ENCODE measurements at places on chromosomes 1 and 21.

DNA sequence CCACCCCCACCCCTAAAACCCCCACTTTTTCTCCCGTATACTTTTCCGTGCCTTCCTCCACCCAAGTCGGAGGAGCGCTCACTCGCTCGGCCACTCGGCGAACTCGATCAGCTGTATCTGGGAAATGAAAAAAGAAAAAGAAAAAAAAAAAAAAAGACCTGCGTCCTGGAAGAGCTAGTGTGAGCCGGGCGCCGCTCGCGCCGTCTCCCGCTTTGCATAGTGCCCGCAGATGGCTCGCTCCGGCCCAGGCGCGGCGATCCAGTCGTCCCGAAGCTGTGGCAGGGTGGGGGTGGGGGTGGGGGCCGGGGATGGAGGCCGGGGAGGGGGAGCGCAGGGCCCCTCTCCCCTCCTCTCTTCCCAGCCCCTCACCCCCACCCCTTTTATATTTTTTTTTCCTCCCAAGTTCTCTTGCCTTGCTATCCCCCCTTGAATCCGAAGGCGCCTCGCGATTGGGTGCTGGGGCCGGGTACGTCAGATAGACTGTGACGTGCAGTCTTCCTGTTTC, 299 bp upstream of the PROX1 start:
- peak; percentile 88 for DNase-seq

GRCh38 chr1:50358962-50359361, 64.3 kb downstream of the DMRTA2 start:
- no peak for DNase-seq

GRCh38 chr1:35590476-35591040, 17.4 kb downstream of the TFAP2E start:
- no peak for DNase-seq

- no peak for DNase-seq
Measured at GRCh38 chr1:206636671-206637070, 1.3 kb downstream of the DYRK3 start.

DNA sequence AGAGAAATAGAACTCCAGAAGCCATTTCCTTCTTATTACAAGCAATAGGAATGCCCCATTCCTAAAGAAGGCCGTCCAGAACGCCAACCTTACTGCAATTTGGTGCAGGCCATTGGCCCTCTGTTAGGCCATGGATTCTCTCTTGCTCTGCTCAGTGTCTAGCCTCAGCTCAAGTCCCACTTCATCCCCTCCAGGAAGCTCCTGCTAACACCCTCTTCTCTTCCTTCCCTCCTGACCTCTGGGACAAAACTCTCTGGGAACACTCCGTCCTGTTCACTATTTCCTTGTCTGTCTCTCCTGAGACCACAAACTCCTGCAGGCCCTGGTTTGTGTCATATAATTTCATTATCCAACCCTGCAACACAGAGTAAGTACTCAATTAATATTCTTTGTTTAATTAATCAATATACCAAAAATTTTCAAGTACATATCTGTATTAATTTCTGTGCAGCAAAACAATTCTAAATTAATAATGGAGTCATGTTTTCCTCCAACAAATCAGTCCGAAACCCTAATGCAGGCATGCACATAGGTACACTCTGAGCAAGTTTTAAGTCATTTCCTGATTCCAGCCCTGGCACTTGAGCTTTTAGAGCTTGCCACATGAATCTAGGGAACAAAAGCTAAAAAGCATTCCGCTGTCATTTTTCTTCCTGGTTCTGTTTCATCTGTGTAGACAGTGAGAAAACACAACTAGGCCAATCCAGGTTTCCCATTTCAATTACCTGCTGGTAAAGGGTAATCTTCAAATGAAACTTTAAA, 245.3 kb downstream of the SETD4 start:
- no peak for DNase-seq

DNA sequence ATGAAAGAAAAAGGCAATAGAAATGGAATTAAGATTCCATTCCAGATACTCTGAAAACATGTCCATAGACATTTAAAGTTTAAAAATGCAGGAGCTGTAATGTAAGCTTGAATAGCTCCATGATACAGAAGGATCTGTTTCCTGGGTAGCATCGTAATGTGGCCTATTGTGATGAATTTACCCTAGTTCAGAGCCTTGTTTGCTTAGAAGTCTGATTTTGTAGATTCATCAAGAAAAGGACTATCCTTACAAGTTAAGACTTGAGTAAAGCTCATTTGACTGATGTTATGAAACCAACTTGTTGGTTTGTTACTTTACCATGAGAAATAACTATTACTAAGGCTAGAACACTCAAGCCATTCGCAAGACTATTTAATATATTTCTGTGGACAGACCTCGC, 55.5 kb downstream of the KIF1B start:
- no peak for DNase-seq

GRCh38 chr1:163410073-163410999, 88.6 kb downstream of the NUF2 start:
- peak; percentile 48 for DNase-seq
